ENCODE measurements at places on chromosomes 5 and 9. TPM values are rescaled to one million over a fixed set of nuclear protein-coding genes. Genes with fewer than 3 reads are reported as not detected.
A peak's percentile ranks its signal among the peaks of the same experiment; 100 is the strongest.

Gene RETREG1
- 27.0 TPM for polyA plus RNA-seq

Gene NIM1K
- 0.21 TPM for polyA plus RNA-seq

Gene AMBP
- 3.6 TPM for polyA plus RNA-seq

Gene NFIB
- 16.6 TPM for polyA plus RNA-seq

- peak overlapping the region; percentile 38 for H3K4me3 ChIP-seq
- H3K36me3 ChIP-seq: no peaks in the 10 kb centered on the region
- peaks cover 9% of the 10 kb centered on the region for H3K27me3 ChIP-seq
- peak overlapping the region; percentile 72 for H3K27ac ChIP-seq
- peak; percentile 77 for DNase-seq
Observed at GRCh38 chr9:97803167-97804058, 49.6 kb upstream of the FOXE1 start.

DNA sequence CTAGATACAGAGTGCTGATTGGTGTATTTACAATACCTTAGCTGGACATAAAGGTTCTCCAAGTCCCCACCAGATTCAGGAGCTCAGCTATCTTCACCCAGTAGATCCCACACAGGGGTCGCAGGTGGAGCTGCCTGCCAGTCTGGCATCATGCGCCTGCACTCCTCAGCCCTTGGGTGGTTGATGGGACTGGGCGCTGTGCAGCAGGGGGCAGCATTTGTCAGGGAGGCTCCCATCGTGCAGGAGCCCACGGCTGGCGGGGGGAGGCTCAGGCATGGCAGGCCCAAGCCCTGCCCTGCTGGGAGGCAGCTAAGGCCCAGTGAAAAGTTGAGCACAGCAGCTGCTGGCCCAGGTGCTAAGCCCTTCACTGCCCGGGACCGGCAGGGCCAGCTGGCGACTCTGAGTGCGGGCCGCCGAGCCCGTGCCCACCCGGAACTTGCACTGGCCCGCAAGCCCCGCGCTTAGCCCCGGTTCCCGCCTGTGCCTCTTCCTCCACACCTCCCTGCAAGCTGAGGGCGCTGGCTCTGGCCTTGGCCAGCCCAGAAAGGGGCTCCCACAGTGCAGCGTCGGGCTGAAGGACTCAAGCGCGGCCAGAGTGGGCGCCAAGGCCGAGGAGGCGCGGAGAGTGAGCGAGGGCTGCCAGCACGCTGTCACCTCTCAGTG, 314.1 kb upstream of the ATP10B start:
- no peaks in the 10 kb centered on the region for H3K4me1 ChIP-seq
- no peak overlapping the region for H3K4me3 ChIP-seq
- no peaks in the 10 kb centered on the region for H3K36me3 ChIP-seq
- no peaks in the 10 kb centered on the region for H3K27me3 ChIP-seq

GRCh38 chr5:16617274-16617968, 624 bp upstream of the RETREG1 start:
- H3K27me3 ChIP-seq: no peaks in the 10 kb centered on the region
- no peak for DNase-seq
- no peaks in the 10 kb centered on the region for H3K36me3 ChIP-seq
- H3K4me3 ChIP-seq: peak overlapping the region; percentile 49
- H3K27ac ChIP-seq: peak overlapping the region; percentile 59

GRCh38 chr9:132942541-132943182, 1.8 kb downstream of the TSC1 start:
- no peaks in the 10 kb centered on the region for H3K36me3 ChIP-seq
- no peak overlapping the region for H3K27ac ChIP-seq
- H3K4me1 ChIP-seq: peaks cover 9% of the 10 kb centered on the region
- H3K27me3 ChIP-seq: no peaks in the 10 kb centered on the region

GRCh38 chr5:9766581-9766980, 136.4 kb upstream of the TAS2R1 start:
- H3K4me1 ChIP-seq: no peaks in the 10 kb centered on the region
- DNase-seq: no peak
- no peaks in the 10 kb centered on the region for H3K27me3 ChIP-seq
- no peak overlapping the region for H3K27ac ChIP-seq
- no peaks in the 10 kb centered on the region for H3K36me3 ChIP-seq
- H3K4me3 ChIP-seq: no peak overlapping the region

GRCh38 chr5:28523888-28524635, 1485.7 kb upstream of the CDH9 start:
- no peak overlapping the region for H3K4me3 ChIP-seq
- no peaks in the 10 kb centered on the region for H3K4me1 ChIP-seq
- no peaks in the 10 kb centered on the region for H3K36me3 ChIP-seq

- no peak overlapping the region for H3K4me3 ChIP-seq
- DNase-seq: no peak
- H3K27ac ChIP-seq: no peak overlapping the region
- no peaks in the 10 kb centered on the region for H3K4me1 ChIP-seq
Observed at GRCh38 chr9:76756941-76757673, 7.1 kb upstream of the PCA3 start.

GRCh38 chr9:36765468-36766341, 193.0 kb downstream of the MELK start:
- H3K27ac ChIP-seq: no peak overlapping the region
- H3K4me1 ChIP-seq: no peaks in the 10 kb centered on the region
- DNase-seq: peak; percentile 48

DNA sequence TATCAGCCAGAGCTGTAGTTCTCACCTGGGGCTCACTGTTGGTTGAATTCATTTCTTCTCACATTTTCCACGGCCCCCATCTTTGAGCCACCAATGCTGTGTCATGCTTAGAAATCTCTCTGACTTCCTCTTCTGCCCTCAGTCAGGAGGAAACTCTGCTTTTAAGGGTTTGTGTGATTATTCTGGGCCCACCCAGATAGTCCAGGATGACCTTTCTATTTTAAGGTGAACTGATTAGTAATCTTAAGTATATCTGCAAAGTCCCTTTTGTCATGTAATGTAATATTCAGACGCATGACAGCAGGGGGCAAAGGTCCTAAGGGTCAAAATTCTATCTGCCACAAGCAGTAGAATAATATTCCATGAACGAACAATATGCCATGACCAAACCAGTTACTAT, 88.4 kb downstream of the AK8 start:
- no peaks in the 10 kb centered on the region for H3K27me3 ChIP-seq
- H3K36me3 ChIP-seq: no peaks in the 10 kb centered on the region
- H3K4me3 ChIP-seq: no peak overlapping the region
- peaks cover 18% of the 10 kb centered on the region for H3K4me1 ChIP-seq
- peak; percentile 57 for DNase-seq
- H3K27ac ChIP-seq: peak overlapping the region; percentile 50

GRCh38 chr5:36442352-36442751, 140.7 kb upstream of the RANBP3L start:
- no peak for DNase-seq
- H3K27me3 ChIP-seq: no peaks in the 10 kb centered on the region
- no peak overlapping the region for H3K4me3 ChIP-seq
- H3K4me1 ChIP-seq: peaks cover 2% of the 10 kb centered on the region
- peak overlapping the region; percentile 37 for H3K27ac ChIP-seq

GRCh38 chr5:19690978-19691377, 297.0 kb downstream of the CDH18 start:
- no peaks in the 10 kb centered on the region for H3K4me1 ChIP-seq
- DNase-seq: no peak
- no peaks in the 10 kb centered on the region for H3K27me3 ChIP-seq
- H3K27ac ChIP-seq: no peak overlapping the region
- no peak overlapping the region for H3K4me3 ChIP-seq

Data from large intestine (tissue), 12 donors.